ENCODE measurements at places on chromosomes 1 and 21.

DNA sequence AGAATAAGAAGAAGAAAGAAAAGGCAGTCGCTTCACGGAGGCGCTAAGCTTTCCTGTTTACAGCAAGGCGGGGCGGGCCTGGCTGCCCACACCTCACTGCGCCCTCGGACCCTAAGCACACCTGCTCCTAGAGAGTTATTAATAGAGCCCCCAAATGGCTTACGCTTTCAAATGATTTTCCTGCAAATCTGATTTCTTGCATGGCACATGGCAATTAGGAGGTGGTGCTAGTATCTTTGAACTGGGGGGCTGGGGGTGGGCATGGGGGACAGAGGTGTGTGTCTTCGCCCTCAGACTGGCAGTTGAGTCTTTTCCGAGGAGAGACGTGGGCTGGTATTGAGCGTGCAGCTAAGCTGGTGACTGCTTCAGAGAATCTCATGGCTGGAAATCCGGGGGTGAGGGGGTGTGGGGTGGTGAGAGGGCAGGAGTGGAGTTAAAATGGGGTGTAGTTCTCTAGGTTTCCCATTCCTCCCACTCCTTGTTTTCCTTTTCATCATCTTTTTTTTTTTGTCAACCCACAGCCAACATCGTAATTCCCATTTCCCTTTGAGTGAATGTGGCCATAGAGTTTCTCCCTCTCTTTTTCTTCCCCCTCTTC, 1.3 kb downstream of the S1PR1 start:
- H3K4me3 ChIP-seq = peak overlapping the region; percentile 91
- H3K27me3 ChIP-seq = peaks cover 14% of the 10 kb centered on the region
- no peak overlapping the region for H3K27ac ChIP-seq
- H3K36me3 ChIP-seq = peaks cover 11% of the 10 kb centered on the region
- no peak for DNase-seq
- H3K4me1 ChIP-seq = peaks cover 2% of the 10 kb centered on the region

DNA sequence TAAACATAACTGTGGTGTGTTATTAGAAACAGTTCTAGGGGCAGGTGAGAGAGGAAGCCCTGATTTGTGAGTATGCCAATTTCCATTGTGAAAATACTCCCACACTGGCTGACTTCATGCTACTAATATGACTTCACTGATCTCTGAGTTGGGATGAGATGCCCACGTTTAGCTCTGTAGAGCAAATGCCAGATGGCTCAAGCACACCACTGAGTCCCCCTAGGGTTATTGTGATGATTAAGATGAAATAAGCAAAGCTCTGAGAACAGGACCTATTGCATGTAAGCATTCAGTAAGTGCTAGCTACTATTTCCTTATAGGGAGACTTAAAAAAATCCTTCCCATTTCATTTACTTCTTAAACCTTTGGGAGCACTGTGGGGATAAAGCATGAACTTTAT, 117.6 kb downstream of the CENPF start:
- H3K36me3 ChIP-seq = no peaks in the 10 kb centered on the region
- no peak overlapping the region for H3K27ac ChIP-seq
- no peaks in the 10 kb centered on the region for H3K27me3 ChIP-seq
- no peaks in the 10 kb centered on the region for H3K4me1 ChIP-seq

- no peaks in the 10 kb centered on the region for H3K27me3 ChIP-seq
- H3K36me3 ChIP-seq = no peaks in the 10 kb centered on the region
- no peak overlapping the region for H3K27ac ChIP-seq
These were observed 47.8 kb downstream of the ITPKB start for GRCh38 chr1:226691247-226691646.

GRCh38 chr1:168288311-168289052, 7.8 kb downstream of the TBX19 start:
- H3K27me3 ChIP-seq = no peaks in the 10 kb centered on the region
- no peaks in the 10 kb centered on the region for H3K36me3 ChIP-seq
- DNase-seq = no peak

Measured in H9 (cell line).